PC-3 (cell line): ENCODE measurements at places on chromosomes 5 and 9. TPM values are rescaled to one million over a fixed set of nuclear protein-coding genes. Genes with fewer than 3 reads are reported as not detected.

- peak; percentile 6 for DNase-seq
These were observed 428.7 kb downstream of the ISL1 start for GRCh38 chr5:51811883-51812471.

- DNase-seq, result peak; percentile 31
These were observed 33.5 kb downstream of the PDGFRB start for GRCh38 chr5:150122158-150122510.

- DNase-seq, result no peak
These were observed 78.5 kb downstream of the LMX1B start for GRCh38 chr9:126692041-126692758.

DNA sequence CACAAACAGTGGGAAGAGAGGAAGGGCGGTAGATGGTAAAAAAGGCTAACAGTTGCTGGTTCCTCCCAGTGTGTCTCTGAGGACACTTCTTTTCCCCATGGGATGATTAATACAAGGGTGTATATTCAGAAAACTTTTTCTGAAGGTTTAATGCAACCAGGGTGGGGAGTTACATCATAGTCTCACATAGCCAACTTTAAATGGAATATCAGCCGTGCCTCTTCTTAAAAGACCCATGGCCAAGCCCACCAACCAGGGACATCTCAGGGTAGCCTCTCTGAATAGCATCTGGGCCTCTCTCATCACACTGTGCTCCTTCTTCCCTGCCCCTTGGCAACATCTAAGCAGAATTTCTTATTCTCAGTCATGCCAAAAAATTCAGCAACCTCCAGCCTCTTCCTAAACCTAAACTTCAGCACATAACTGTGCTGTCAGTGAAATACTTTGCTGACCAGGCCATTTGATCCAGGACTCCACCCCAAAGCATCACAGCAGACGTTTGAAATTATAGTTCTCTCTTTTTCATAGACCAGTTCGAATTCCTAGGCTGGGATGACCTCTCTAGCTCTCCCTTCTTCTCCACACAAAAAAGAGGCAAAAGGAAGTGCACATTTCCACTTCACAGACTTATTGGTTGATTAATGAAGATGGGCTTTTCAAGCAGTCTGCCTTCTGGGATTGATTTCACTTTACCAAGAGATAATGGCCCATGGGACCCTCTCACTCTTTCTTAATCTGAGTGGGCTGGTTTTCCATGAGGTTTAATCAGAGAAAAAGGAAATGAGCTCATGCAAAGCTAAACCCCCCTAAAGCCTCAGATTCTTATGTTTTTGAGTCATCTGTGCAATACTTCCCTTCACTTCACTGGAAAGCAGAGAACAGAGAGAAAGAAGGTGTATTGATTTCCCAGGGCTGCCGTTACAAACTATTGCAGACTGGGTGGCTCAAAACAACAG lies 85.1 kb upstream of the RAI14 start:
- DNase-seq, result no peak

DNA sequence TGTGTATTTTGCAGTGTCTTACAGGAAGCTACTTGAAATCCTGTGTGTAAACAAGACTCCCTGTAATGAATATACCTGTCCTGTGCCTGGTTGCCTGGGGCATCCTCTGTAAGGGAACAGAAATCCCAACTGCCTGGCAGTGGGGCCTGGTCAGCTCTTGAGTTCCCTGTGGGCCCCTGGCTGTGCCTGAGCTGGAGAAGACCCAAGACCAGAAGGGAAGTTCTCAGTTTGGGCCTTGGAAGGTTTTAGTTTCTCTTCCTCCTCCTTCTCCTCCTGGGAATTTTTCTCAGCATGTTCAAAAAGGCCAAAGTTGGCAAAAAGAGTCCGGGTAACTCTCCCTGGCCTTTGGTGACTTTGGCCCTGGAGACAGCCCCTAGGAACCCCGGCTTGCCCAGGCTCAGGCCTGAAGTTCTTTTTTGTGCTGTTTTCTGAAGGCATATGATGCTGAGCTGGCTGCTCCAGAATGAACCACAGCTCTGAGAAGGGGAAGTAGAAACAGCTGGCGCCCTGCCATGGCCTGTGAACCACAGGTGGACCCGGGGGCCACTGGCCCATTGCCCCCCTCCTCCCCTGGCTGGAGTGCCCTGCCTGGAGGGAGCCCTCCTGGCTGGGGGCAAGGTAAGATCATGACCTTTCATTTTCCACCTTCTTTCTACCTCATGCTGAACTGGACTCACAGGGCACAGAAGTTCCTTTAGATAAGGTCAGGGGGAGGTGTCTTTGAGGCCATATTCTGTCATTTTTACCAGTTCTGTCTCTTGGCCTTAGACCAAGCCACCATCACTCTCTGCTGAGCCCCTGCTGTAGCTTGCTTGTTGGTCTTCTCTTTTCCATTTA lies 5.8 kb downstream of the TMEM268 start:
- peak; percentile 43 for DNase-seq

GRCh38 chr9:23769307-23769935 lies 56.6 kb downstream of the ELAVL2 start:
- peak; percentile 93 for DNase-seq

DNA sequence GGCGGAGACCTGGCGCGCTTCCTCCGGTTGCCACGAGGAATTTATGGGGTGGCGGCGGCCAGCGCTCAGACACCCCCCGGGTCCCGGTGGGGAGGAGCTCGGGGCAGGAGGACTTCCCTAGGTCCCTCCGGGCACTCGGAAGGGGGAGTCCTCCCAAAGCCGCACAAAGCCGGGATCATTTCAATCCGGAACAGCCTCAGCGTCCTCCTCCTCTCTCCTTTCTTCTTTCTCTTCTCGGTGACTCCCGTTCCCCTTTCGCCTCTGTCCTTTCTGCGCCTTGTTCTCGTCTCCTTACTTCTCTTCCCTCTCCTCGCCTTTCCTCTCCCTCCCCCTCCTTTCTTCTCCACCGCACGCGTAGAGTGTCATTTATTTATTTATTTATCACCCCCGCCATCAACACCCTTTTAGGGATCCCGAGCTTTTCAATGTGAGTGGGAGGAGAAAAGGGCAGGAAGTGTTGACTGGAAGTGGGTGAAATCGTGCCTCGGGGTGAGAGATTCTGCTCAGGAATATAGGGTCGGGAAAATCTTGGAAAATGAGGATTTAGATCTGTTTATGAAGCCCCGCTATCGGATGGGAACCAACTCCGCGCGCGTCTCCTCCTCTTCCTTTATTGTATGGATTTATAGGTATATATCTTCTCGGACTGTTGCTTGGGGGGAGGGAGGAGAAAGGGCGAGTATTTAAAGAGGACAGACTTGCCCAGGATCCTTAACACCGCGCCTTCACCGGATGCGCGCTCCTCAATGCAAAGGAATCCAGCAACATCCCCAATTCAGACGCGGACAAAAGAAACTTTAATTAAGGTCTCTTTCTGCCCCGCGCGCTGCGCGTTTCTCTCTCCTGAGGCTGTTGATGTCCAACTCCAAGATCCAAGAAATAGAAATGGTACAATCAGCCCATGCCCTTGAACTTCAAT lies 2.0 kb upstream of the ZNF462 start:
- peak; percentile 55 for DNase-seq

- DNase-seq, result no peak
These were observed 88.0 kb downstream of the ACTBL2 start for GRCh38 chr5:57394421-57395210.

GRCh38 chr5:8756498-8757084 lies 789.3 kb downstream of the SEMA5A start:
- peak; percentile 87 for DNase-seq

- peak; percentile 70 for DNase-seq
These were observed 71.3 kb downstream of the LIX1 start for GRCh38 chr5:97071101-97071500.

DNA sequence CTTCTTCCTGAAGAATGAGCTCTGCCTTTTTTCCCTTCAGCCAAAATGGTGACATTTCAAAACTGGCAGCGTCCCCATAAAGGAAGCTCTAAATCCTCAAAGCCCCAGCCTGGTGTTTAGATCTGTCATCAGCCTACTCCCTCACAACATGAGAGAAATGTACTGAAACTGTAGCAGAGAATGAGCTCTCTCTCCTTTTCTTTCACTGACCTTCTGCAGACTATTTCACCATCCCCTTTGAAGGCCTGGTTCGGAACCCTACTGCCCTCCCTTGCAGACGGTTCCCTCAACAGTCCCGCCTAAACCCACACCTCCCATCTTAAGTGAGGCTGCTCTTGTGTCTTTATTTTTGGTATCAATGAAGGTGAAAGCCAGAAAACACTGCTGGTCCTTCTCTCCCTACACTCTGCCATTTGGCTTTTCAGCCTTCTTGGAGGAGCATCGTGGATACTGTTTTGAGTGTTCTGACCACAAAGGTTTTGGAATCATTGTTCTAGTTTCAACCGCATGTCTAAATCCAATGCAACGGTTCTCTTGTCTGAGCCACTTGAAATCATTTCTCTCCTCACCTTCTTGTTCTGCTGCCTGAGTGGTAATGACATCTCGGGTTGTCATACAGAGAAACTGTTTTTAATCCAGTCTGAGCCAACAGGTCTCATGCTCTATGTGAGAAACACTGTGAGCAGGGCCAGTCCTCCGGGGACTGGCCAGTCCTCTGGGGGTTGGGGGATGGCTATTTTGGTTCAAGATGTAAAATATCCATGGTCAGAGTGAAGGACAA lies 39.0 kb downstream of the ITK start:
- DNase-seq, result no peak

- DNase-seq, result peak; percentile 64
These were observed 1.2 kb upstream of the SQSTM1 start for GRCh38 chr5:179819296-179820126.

GRCh38 chr5:71939452-71940230 lies 167.6 kb upstream of the MAP1B start:
- no peak for DNase-seq

DNA sequence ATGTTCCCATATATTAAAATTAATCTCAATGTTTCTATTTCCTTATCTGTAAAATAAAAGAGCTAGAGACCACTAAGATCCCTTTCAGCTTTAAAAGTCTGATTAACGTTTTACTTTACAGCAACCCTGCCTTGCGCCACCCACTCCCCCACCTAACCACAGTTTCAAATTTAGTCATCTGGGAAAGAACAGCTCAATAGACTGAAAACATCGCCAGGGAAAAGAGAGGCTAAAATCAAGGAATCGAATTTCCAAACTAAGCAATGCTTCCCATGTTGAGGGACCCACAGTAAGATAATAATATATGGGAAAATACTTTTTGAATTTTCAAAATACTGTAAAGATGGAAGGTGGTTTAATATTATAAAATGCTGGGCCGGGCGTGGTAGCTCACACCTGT lies 6.6 kb downstream of the SAXO1 start:
- DNase-seq, result no peak

- peak; percentile 69 for DNase-seq
These were observed 22.1 kb upstream of the TPD52L3 start for GRCh38 chr9:6305954-6306563.

- no peak for DNase-seq
These were observed 731.3 kb downstream of the NR2F1-AS1 start for GRCh38 chr5:92849756-92850155.

- DNase-seq, result peak; percentile 36
These were observed 142.3 kb upstream of the FSTL4 start for GRCh38 chr5:133754575-133755169.

- DNase-seq, result peak; percentile 17
These were observed 79.6 kb upstream of the KLF4 start for GRCh38 chr9:107569174-107569573.

DNA sequence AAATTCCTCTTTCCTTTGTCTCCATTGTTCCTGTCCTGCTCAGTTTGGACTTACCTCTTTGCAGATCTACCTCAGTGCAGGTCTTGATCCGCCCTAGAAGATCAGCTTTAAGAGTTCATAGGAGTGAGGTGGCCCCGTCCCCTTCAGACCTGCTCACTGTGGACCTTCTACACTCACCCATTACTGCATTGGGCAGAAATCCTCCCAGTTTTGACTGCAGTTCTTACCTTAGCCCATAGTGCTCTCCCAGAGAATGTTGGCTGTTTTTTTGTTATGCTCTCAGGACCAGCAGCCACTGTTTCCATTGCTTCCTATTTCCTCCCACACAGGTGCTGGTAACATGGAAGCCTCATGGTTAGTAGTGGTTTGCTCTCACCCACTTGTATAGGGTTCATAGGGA lies 63.3 kb downstream of the GALNT10 start:
- no peak for DNase-seq

DNA sequence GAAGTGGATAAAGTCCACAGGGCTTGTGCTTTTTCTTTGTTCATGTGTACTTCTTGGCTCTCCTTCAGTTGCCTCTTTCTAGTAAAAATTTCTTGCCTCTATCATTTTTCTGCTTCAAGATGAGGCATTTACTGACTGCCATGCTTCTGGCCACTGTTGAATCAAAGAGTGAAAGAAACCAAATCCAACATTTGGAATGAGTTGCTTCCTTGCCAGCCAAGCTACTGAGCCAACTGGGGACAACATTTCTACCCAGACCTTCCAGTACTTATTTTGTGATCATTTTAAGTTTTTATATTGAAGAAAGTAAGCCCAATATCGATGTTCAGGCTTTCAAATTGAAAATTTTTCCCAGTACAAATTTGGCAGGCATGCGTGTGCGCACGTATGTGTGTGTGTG lies 73.2 kb downstream of the SNCAIP start:
- DNase-seq, result no peak

The ZER1 gene
- 14.8 and 20.6 TPM in 2 replicates for total RNA-seq

The LRRC70 gene
- 1.5 and 1.6 TPM in 2 replicates for total RNA-seq

The CD72 gene
- total RNA-seq, result 0.15 TPM in 1 of 2 replicates, not detected in the other

The GRM6 gene
- not detected in 2 replicates for total RNA-seq

The RFX3 gene
- 2.3 and 4.5 TPM in 2 replicates for total RNA-seq

The SAXO1 gene
- not detected in 2 replicates for total RNA-seq

The SLC6A3 gene
- not detected in 2 replicates for total RNA-seq

The DMGDH gene
- total RNA-seq, result 0.35 TPM in 1 of 2 replicates, not detected in the other

The OR1Q1 gene
- not detected in 2 replicates for total RNA-seq

The CER1 gene
- total RNA-seq, result not detected in 2 replicates

The NR5A1 gene
- not detected in 2 replicates for total RNA-seq
